Thoracic aorta (tissue), 2 donors: ENCODE measurements at places on chromosomes 12 and 14. TPM values are rescaled to one million over a fixed set of nuclear protein-coding genes. Genes with fewer than 3 reads are reported as not detected.

- no peaks in the 10 kb centered on the region for H3K27me3 ChIP-seq
- no peak overlapping the region for H3K4me3 ChIP-seq
- no peaks in the 10 kb centered on the region for H3K36me3 ChIP-seq
- DNase-seq: no peak
These were observed 106.3 kb downstream of the SCARB1 start for GRCh38 chr12:124757329-124757728.

DNA sequence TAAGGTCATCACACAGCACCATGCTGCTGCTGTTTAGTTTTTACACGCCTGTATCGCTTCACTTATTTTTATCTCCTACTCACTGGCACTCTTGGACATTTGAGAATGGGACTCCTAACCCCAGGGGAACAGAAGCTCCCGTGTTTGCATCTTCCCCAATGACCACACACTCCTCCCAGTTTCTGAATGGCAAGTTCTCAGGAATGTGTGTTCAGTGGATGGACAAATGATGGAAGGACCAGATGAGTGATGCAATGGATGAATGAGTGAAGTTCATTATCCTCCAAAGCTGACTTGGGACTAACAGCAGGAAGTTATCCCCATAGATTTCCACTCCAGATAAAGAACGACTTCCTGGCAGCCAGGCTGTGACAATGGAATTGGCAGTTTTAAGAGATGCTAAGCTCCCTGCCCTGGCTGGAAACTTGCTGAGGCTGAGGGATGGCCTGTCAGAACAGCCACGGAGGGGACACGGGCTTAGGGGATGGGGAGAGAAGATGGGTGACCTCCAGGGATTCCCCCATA, 231.5 kb downstream of the SLC15A4 start:
- no peak overlapping the region for H3K27ac ChIP-seq
- no peaks in the 10 kb centered on the region for H3K4me1 ChIP-seq
- no peaks in the 10 kb centered on the region for H3K27me3 ChIP-seq
- no peak overlapping the region for H3K4me3 ChIP-seq
- no peaks in the 10 kb centered on the region for H3K36me3 ChIP-seq

DNA sequence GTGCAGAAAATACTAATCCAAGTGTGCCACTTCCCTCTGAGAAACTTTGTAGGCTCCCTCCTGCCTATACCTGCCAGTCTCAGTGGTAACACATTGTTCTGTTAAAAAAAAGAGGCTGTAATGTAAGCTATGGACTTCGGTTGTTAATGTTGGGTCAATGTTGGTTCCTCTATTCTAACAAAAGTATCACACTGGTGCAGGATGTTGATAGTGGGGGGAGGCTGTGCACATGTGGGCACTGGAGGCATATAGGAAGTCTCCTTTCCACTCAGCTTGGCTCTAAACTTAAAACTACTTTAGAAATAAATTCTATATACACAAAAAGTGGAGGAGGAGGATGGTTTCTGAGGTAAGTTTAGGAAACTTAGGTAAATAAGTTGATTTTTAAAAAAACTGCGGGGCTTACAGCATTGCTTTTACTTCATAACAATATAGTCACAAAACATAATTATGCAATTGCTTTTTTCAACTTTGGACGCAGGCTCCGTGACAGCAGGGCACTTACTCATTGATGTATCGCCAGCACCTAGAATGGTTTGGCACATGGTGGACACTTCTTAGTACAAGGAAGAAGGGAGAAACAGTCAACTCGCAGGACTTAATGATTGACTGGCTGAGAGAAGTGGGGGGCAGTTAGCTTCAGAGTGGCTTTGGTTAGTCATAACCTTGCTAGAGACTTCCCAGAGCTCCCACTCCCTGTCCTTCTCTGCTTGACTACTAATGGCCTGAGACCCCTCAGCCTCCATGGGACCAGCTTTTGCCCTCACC, 7.9 kb upstream of the NYNRIN start:
- H3K4me3 ChIP-seq: no peak overlapping the region
- no peaks in the 10 kb centered on the region for H3K4me1 ChIP-seq
- no peak overlapping the region for H3K27ac ChIP-seq
- no peaks in the 10 kb centered on the region for H3K27me3 ChIP-seq
- H3K36me3 ChIP-seq: no peaks in the 10 kb centered on the region
- DNase-seq: no peak

DNA sequence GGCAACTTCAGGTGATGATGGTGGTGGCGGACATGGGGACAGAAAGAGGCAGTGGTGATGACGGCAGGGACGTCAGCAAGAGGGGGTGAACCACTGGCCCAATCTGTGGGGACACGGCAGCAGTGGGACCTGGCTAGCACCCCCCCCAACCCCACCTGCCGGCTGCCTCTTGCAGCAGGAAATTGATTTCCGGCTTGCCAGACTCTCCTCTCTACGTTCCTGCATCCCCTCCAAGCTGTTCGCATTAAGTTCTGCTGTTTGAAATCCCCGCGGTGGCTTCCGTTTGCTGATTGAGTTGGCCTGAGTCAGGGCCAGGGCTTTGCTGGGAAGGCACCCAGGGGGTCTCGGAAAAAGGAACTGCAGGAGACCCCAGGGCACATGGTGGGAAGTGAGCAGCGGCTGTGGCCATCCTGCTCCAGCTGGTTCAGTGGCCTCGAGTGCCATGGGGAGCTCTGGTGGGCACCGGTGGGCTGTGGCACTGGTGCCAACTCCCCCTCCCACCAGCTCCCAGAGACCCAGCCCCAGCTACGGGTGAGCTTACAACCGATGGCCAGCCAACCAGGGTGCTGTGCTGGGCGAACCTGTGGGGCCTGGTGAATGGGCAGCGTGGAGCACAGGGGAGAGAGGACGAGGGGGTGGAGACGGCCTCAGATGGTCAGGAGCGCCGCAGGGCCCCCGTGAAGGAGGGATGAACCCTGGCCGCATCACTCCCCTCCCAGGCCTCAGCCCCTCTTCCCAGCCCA, 14.6 kb upstream of the NUDT14 start:
- H3K27ac ChIP-seq: no peak overlapping the region
- no peak for DNase-seq
- no peaks in the 10 kb centered on the region for H3K36me3 ChIP-seq
- peaks cover 3% of the 10 kb centered on the region for H3K27me3 ChIP-seq
- H3K4me3 ChIP-seq: peak overlapping the region; percentile 47
- H3K4me1 ChIP-seq: peaks cover 10% of the 10 kb centered on the region

DNA sequence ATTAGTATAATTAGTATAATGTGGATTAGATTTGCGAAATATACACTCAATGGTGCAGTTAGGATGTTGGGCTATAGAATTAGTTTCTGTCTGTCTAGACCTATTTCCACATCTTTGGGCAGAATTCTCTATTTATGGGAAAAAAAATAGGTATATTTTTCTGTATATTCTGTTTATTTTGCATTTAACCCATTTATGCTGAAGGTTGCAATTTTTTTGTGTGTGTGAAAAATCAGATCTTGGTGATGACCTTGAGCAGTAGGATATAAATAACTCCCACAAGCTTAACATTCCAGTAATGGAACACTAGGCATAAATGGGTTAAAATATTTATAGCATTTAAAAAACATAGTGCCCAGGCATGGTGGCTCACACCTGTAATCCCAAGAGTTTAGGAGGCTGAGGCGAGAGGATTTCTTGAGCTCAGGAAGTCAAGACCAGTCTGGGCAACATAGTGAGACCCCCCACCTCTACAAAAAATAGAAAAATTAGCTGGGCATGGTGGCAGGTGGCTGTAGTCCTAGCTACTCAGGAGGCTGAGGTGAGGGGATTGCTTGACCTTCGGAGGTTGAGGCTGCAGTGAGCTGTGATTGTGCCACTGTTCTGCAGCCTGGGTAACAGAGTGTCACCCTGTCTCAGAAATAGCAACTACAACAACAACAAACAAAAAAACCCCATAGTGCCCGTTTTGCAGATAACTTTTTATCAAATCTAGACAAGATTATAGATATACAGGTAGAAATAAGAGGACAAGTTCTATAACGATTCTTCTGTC, 9.3 kb downstream of the BRMS1L start:
- no peaks in the 10 kb centered on the region for H3K27me3 ChIP-seq
- H3K27ac ChIP-seq: no peak overlapping the region
- no peaks in the 10 kb centered on the region for H3K4me1 ChIP-seq
- no peak overlapping the region for H3K4me3 ChIP-seq

DNA sequence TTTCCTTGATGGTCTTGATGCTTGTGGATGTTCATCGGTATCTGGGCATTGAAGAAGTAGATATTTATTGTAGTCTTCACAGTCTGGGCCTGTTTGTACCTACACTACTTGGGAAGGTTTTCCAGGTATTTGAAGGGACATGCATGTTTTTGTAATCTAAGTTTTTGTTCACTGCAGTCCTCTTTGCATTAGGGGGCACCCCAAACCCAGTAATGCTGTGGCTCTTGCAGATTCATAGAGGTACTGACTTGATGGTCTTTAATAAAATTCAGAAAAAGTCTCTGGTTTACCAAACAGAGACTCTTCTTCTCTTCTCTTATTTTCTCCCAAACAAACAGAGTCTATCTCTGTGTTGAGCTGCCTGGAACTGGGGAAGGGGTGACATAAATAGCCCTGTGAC, 150.9 kb upstream of the SLC16A7 start:
- H3K36me3 ChIP-seq: no peaks in the 10 kb centered on the region
- no peaks in the 10 kb centered on the region for H3K4me1 ChIP-seq
- no peak for DNase-seq
- H3K27ac ChIP-seq: no peak overlapping the region
- H3K27me3 ChIP-seq: no peaks in the 10 kb centered on the region

GRCh38 chr12:122336015-122336946, 70.0 kb upstream of the VPS33A start:
- no peaks in the 10 kb centered on the region for H3K27me3 ChIP-seq
- no peak for DNase-seq
- no peaks in the 10 kb centered on the region for H3K4me1 ChIP-seq
- H3K27ac ChIP-seq: no peak overlapping the region
- peaks cover 42% of the 10 kb centered on the region for H3K36me3 ChIP-seq
- no peak overlapping the region for H3K4me3 ChIP-seq

- no peaks in the 10 kb centered on the region for H3K27me3 ChIP-seq
- no peak overlapping the region for H3K27ac ChIP-seq
- peaks cover 69% of the 10 kb centered on the region for H3K36me3 ChIP-seq
- DNase-seq: no peak
- H3K4me3 ChIP-seq: no peak overlapping the region
These were observed 12.3 kb downstream of the ABCD4 start for GRCh38 chr14:74290415-74290814.

- H3K27ac ChIP-seq: no peak overlapping the region
- H3K36me3 ChIP-seq: no peaks in the 10 kb centered on the region
- no peaks in the 10 kb centered on the region for H3K27me3 ChIP-seq
- no peak overlapping the region for H3K4me3 ChIP-seq
- no peak for DNase-seq
These were observed 179.7 kb downstream of the CHST11 start for GRCh38 chr12:104636496-104636895.

Gene ART4
- 66.6 TPM for total RNA-seq

Gene CPNE8
- total RNA-seq: 42.4 TPM
